Stimulated activated CD8-positive, alpha-beta memory T cell treated with anti-CD3 and anti-CD28 coated beads, Interleukin-15, amount 100 ng/mL, for 1 hour (primary cell): ENCODE measurements at places on chromosomes 16 and 17.

DNA sequence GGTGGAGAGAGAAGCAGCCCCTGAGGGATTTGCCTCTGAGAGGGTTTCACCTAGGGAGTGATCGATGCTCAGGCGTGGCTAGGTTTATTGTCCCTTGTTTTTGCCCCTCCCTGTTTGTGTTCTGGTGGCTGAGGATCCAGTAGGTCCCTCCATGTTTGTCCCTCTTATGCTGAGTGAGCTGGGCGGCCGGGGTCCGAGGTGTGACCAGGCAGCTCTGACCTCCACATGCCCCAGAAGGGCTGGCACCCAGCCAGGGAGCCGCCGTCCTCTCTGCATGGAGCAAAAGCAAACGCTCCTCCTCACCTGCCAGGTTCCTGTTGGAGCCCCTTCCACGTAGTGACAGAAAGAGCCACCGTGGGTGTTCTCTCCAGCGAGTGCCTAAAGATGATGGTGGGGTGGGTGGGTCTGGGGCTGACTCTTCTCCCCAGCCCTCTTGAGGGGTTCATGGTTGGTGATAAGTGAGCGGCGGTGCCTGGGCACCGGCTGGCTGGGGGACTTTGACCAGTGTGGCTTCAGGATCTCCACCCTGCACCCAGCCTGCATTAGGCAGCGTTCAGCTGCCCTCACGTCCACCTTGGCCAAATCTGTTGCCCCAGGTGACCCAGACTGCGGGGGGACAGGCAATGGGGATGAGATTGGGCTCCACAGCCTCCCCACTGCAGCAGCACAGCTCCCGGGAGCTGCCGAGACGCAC is 14.1 kb upstream of the NUDT16L1 start:
- no peak for DNase-seq

GRCh38 chr16:50671644-50672260 is 9.4 kb downstream of the SNX20 start:
- no peak for DNase-seq

- DNase-seq, result no peak
Observed at GRCh38 chr16:3797473-3797872, 80.1 kb upstream of the TRAP1 start.

- no peak for DNase-seq
Observed at GRCh38 chr17:44795421-44795820, 34.7 kb downstream of the GJC1 start.

DNA sequence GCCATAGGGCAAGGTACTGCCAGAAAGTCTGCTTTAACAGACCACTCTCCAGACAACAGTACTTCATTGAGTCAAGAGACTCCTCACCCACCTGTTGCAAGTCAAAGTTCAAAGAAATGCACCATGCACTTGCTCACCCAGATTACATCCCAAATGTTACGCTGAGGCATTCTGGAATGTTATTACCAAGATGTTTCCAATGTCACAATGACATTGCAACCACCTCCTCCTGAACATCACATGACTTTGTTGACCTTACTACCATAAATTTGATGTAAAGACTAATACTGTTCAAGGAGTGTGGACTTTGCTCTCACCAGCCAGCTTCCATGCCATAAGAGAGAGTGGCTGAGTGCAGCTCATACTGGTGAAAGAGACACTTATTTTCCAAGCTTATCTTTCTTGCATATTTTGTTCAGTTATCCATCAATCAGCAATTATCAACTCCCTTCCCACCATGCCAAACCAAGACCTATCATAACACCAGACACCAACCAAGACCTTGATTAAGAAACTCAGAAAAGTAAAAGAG is 58.5 kb upstream of the BCAR1 start:
- no peak for DNase-seq

DNA sequence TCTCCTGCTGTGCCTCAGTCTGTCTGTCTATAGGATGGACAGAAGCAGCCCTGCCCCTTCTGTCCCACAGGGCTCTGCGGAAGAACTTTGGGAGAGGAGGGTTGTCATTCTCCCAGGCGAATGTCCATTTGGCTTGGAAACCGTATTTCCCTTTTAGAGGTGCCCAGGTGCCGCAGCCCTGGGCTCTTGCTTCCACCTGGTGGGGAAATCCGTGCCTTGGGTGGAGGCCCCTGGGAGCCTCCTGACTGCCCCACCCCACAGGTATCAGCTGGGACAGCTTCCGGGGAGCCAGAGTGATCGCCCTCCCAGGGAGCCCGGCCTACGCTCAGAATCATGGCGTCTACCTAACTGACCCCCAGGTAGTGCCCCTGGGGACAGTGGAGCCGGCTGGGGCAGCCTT is 12.7 kb downstream of the FCSK start:
- no peak for DNase-seq

GRCh38 chr17:50797135-50797810 is 30.0 kb upstream of the ANKRD40CL start:
- DNase-seq, result no peak

- DNase-seq, result peak; percentile 37
Observed at GRCh38 chr16:4371357-4372000, at the start of gene VASN. VASN (plus strand) TSS chr16:4371848; CDS start chr16:4380878, 9,030 bp downstream.
